ENCODE measurements at places on chromosomes 12 and 14.

GRCh38 chr14:67821121-67821520 is 1.5 kb downstream of the RAD51B start:
- no peak for DNase-seq

DNA sequence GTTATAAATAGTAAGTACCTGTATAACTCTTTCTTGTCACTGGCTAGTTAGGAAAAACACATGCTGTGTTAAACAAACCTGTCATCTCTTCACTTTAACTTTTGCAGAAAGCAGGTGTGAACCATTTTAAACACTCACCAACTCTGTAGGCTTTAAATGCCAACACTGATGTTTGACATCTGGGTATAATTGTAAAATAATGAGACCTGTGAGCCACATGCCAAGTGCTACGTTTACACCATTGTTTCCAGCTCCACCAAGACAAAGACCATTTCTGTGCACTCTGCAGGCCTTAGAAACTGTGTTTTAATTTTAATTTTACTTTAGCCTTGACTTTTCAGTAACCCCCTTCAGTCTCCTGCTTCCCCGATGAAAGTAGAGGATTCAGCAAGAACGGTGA is 11.0 kb downstream of the TPH2 start:
- DNase-seq, result no peak

DNA sequence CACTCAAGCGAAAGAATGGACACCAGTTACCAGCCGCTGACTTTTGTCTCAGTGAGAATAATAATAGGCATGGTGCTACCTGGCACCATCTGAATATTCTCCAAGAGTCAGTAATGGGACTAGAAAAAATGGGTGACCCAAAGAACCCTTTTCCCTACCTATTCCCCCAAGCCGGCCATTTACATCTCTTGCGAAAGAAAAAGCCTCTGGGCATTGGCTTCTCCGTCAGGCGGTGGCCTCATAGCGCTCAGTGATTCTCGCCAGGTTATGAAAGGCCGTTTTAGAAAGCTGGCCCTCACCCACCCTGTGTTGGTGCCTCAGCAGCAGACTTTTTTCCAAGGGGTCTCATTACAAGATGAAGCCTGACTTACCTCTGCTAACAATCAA is 523 bp upstream of the SLC6A15 start:
- DNase-seq, result no peak

DNA sequence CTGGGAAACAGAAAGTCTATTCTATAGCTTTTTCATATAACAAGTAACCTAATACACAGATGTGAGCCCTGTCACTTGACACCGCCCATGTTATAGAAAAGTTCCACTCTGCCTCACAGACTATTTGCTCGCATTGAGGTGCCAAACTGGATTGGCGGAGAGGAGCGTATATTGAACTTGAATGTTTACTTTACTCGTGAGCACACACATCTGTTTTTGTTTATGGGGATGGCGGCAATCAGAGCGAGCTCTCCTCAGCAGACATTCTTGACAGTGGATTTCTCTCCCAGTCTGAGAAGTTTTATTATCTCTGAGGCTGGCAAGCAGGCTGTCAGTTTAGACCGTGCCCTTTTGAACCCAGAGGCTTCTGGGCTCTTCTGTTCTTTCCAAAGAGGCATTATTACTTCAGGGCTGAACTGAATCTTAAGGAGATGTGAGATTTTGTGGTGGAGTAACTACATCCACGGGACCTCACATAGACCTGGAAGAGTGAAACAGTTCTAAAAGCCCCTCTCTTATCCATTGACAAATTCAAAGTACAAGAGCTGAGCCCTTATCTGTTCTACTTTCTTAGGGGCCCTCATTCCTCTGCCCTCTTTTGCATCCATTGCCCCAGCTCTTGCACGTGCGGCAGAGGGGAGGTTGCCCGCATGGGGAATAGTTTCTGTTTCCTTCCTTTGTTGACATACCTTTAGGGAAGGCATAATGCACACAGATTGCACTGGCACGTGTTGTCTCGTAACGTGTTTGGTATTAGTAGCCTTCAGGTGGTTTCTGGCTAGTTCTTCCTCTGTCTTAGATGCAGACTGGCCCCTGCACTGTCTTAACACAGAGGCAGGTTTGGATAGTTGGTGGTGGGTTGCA is 68.2 kb downstream of the DRAM1 start:
- peak; percentile 68 for DNase-seq

GRCh38 chr12:12796928-12797793 is 11.7 kb downstream of the APOLD1 start:
- no peak for DNase-seq

- no peak for DNase-seq
Observed at GRCh38 chr14:73236157-73236556, 1.1 kb upstream of the PAPLN start.

- DNase-seq, result no peak
Observed at GRCh38 chr12:72201457-72201856, 70.7 kb upstream of the TRHDE start.

- DNase-seq, result no peak
Observed at GRCh38 chr12:7832059-7832696, 40.5 kb downstream of the SLC2A14 start.

- DNase-seq, result no peak
Observed at GRCh38 chr14:92164958-92165357, 43.2 kb downstream of the CPSF2 start.

DNA sequence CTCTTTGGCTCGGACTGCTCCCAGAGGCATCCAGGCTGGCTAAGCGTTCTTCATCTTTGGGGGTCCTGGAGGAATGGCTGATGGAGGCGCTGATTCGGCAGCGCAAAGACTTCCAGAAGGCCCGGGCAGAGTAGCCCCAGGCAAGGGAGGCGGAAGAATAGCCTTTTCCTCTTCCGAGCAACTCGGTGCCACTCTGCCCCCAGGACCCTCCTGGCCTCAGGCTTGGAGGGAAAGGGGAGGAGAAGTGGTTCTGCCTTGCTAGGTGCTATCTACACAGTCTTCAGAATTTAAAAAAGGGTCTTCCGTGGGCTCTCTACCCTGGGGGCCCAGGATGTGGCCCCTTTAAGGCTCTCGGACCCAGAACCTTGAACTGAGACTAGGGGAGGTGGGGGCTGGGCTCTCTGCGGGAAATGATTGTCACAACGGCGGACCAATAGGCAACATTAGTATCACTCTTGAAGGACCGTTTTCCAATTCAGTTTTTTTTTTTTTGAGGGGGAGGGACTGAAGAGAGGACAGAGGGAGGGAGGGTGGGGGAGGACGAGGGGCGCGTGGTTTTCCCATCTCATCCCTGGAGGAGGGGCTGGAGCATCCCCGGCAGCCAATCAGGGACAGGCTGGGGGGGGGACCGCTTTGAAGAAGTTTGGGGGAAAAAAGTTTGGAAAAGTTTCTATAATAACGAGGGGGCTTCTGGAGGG is at the start of gene NFATC4:
Gene NFATC4 (plus strand): TSS at position 671 of the 698 bp plus-strand sequence. CDS start 157 bp downstream, outside the sequence.
- peak; percentile 94 for DNase-seq

GRCh38 chr14:91674911-91675310 is 57.0 kb downstream of the CATSPERB start:
- no peak for DNase-seq

GRCh38 chr14:102200690-102201352 is 61.1 kb downstream of the WDR20 start:
- no peak for DNase-seq

- no peak for DNase-seq
Observed at GRCh38 chr12:60012659-60013058, 416.8 kb downstream of the SLC16A7 start.

DNA sequence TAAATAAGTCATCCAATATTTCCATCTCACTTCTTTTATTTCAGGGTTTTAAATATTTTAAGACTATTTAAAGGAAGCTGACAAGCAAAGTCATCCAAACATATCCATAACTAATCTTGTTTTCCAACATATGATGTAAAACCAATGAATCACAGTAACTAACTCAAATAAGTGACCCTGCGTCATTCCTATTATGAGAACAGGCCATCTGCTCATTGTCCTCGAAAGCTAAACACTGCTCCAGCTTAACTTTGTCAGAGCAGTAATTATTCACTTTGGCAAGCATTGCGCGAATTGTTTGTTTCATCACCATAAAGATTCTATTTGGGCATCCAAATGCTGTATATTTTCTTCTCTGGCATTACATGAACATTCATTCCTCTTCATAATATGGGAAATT is 99.1 kb downstream of the CAPZA3 start:
- no peak for DNase-seq

DNA sequence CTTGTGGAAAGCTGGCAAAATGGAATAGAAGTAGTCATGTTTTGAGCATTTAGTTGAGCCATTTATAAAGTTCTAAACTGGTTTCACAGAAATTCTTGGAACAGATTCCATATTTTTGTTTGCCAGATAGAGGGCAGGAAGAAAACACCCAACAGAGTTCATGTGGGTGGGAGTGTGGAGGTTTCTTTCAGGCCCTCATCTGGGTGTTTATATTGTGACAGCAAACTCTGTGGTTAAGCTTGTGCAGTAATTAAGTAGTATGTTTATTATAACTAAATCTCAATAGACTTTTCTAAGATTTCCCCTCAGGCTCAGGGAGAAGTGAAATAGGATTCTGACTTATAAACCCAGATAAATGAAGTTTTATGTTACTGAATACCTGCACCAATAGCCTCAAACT is 57.4 kb downstream of the SPPL3 start:
- no peak for DNase-seq

GRCh38 chr12:64665514-64665913 is 55.2 kb downstream of the RASSF3 start:
- no peak for DNase-seq

GRCh38 chr12:64691795-64692583 is 67.2 kb downstream of the GNS start:
- DNase-seq, result no peak

DNA sequence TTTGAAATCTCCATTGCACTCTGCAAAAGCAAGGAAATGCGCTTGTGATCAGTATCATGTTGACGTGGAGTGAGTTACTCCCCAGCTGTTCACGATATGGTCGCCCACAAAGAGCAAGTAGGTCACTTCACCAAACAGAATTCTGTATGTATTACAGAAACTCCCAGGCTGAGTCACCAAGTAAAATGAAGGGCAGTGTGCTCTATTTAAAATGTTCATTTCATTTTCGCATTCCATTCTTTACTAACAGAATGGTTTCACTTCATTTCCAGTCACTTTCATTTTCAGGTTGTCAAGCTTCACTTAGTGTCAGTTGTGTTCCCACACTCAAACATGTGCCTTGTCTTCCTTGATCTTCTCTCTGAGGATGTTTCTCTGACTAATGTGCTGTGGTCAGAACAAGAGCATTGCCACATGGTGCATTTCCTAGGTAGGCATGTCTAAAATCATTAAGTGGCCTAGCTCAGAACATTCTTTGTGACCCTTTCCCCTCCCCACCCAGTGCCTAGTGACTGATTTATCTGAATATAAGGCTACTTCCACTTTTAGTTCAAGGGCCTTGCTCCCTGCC is 391.2 kb downstream of the RAD51B start:
- DNase-seq, result no peak

DNA sequence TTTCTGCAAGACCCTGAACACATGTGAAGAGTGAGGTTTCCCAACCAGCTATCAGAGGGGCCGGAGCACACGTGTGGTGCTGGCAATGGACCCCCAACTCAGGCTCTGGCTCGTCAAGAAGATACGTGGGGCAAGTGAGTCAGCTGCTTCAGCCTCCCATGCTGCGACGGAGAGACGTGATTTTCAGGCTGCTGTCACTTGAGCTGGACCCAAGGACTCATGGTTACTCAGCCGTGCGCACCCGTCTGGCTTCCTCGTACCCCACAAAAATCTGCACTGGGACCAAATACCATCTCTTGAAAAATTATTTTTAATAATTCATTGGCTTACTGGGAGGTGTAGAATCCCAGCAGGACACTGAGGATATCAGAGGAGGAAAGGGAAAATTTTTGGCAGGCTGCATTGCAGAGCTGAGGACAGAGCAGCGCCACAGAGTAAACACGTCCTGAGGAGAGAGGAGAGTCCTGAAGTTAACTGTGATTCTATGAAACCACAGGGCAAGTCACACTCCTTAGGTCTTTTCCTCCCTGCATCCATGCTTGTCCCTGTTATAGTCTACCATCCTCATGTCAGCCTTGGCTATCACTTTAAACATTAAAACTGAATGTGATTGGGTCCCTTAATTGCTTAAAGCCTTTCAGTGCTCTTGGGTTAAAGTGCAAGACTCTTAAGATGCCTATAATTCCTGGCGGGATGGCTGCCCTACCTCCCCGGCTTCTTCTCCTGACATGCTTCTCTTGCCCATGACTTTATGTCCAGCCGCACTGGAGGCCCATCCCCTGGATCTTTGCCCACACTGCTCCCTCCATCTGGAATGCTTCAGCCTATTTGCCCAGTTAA is 95.3 kb upstream of the SLC35F4 start:
- DNase-seq, result no peak

GRCh38 chr14:45254771-45255170 is 1.8 kb upstream of the MIS18BP1 start:
- no peak for DNase-seq

- peak; percentile 81 for DNase-seq
Observed at GRCh38 chr14:103880348-103881267, 33.2 kb upstream of the PPP1R13B start.

GRCh38 chr12:10732549-10732948 is 9.4 kb upstream of the YBX3 start:
- no peak for DNase-seq

DNA sequence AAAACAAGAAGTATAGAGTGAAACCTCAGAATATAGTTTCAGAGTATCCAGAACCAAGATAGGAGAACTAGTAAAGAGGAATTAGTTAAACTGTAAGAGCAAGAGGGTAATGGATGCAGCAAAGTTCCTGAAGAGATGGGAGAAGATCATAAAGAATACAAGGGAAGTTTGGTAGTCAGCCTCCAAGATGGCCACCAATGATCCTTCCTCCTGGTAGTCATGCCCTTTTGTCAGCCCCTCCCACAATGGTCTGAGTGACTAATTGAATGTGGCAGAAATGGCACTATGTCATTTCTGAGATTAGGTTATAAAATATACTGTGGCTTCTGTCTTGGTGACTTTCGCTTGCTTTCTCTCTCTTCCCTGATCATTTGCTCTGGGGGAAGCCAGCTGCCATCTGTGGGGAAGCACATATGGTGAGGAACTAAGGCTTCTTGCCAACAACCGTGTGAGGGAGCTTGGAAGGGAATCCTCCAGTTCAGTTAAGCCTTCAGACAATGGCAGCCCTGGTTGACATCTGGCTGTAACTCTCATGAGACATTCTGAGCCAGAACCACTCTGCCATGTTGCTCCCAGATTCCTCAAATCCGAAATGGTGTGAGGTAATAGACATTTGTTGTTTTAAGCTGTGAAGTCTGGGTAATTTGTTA is 55.3 kb upstream of the AMN1 start:
- no peak for DNase-seq

- no peak for DNase-seq
Observed at GRCh38 chr14:97633131-97633738, 836.1 kb downstream of the VRK1 start.

- DNase-seq, result peak; percentile 11
Observed at GRCh38 chr12:131114271-131114670, 160.6 kb downstream of the ADGRD1 start.

- peak; percentile 50 for DNase-seq
Observed at GRCh38 chr12:64669270-64669842, 59.1 kb downstream of the RASSF3 start.

GRCh38 chr12:27355979-27356378 is 23.3 kb downstream of the BMAL2 start:
- DNase-seq, result no peak

GRCh38 chr12:114003286-114003685 is 37.2 kb upstream of the RBM19 start:
- DNase-seq, result no peak
